ENCODE measurements at places on chromosomes 16 and 17.

DNA sequence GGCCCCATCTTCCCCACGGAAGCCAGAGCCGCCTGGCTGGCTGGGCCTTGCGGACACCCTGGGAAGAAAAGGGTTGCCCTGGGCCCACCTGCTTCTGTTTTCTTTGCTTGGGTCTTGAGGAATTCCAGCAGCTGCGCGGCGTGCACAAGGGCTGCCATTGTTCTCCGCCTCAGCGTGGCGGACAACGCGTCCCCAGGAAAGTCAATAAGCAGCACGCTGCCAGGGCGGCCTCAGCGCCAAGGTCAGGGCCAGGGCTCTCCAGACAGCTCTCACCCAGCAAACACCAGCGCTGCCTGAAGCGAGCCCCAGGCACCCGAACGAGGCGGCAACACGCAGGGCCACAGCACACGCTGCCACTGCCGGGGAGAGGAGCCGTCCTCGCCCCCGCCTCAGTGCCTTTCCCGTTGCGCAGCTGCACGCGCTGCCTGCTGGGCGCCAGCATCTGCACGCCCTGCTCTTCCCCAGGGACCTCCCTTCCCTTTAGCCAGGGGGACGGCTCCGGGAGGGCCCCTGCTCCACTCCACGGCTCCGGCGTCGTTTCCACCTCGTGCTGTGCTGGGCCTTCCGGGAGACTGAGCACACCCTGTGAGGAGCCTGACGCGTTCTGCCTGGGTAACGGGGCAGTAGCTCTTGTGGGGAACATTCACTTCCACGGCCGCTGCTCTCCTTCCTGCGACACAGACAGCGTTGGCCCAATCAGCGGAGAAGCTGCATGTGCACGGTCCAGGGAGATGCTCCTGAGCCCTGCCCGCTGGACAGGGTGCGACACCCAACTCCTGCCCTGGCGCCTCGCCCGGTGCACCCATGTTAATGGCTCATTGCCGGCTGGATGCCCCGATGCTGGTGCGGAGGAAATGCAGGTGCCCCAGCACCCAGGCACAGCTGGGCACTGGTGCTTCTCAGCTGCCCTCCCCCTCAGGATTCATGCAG lies 57.8 kb downstream of the LMF1 start:
- no peak for DNase-seq

GRCh38 chr16:65644821-65645220 lies 523.0 kb upstream of the CDH11 start:
- no peak for DNase-seq

- no peak for DNase-seq
These were observed 145.6 kb downstream of the ENGASE start for GRCh38 chr17:79220201-79220712.

DNA sequence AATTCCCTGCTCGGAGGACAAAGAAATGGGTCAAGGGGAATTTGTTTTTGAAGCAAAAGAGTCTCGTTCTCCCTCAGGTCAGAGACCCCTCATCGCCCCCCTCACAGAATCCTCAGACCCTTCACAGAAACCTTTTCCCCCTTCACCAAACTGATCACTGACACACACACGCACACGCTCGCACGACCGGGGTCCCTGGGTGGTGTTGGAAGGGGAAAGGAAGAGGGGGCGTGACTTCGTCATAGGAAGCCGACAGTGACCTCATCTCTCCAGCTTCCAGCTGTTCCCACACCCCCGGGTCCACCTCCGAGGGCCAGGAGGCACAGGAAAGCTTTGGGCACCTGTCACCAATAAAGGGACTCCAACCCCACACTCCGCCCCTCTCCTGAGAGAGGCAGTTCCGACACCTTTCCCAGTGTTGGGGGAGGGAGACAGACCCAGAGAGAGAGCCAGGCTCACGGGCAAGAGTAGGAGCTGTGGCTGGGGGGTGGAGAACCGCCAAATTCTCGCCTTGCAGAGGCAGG lies 1.2 kb downstream of the ASGR1 start:
- DNase-seq, result no peak

DNA sequence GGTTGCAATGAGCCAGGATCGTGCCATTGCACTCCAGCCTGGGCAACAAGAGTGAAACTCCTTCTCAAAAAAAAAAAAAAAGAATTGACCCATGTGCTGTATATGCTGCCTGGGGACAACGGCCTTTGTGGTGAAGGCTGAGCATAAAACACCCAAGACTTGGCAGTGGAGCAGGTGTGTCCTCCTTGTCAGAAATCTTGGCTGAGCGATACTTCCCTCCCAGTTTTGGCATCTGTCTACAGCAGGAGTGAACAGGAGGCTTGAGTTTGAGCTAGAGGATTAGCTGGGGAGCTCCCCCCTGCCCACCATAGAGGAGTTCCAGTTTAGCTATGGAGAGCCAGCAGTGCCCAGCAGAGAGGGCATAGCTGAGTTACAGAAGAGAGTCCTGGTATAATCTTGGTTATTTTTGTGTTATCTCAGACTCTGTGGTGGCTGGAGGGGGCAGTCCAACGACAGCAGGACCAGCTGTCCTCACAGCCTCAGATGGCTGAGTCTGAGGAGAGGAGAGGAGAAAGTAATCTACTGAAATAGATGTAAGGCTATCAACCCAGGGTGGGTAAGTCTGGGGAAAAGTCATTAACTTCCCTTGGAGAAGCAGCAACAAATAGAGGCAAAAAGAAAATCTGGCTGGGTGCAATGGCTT lies 18.4 kb downstream of the SP2 start:
- no peak for DNase-seq

GRCh38 chr16:27475561-27475960 lies 73.6 kb downstream of the IL21R start:
- DNase-seq, result no peak

DNA sequence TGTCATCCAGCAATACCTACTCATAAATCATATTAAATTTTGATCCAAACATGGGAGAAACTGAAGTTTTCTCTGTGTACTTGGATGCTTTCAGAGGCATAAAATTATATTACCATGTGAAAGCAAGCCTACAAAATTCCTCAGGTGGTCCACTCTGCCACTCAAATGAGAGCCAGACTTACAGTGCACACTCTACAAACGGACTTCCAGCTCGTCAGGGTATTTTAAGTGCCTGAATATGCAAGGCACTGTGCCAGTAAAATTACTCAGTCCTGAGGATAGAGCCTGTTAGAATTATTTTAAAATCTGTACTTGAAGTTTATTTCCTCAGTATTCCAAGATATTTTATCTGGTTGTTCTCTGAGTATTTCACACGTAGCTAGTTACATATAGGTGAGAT lies 54.5 kb downstream of the TENT4B start:
- no peak for DNase-seq

DNA sequence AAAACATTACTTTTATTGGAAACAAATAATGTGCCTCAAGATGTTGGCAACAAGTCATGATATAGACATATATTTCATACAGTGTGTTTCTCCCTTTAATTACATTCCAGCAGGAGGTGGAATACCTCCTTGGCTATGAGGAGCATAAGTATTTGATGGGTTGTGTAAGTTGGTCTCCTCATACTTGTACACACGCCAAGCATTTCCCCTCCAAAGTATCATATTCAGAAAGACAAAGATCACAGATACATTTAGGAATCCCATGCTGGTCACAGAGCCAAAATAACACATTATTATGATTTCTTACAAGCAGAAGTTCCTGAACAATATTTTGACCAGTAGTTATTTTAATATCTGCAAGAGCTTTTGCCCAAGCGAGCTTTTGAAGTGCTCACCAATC lies 57.8 kb downstream of the WSB1 start:
- DNase-seq, result no peak

DNA sequence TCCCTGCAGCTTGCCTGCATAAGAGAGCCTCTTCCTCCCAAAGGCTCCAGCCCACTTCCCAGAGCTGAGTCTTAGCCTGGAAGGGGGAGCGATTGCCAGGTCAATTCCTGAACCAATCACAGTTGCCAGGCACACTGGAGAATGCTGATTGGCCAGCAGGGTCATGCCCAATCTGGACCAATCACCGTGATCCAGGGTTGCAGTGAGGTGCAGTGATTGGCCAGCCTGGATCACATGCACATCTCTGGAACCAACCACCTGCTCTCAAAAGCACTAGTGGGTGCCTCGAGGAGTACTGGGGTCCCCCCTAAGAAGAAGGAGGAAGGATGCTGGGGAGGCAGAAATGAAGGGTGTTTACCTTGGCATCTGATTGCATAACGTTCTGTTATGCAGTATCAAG lies 18.4 kb downstream of the NAGPA start:
- DNase-seq, result no peak

- DNase-seq, result no peak
These were observed 47.1 kb downstream of the CMIP start for GRCh38 chr16:81491541-81492188.

DNA sequence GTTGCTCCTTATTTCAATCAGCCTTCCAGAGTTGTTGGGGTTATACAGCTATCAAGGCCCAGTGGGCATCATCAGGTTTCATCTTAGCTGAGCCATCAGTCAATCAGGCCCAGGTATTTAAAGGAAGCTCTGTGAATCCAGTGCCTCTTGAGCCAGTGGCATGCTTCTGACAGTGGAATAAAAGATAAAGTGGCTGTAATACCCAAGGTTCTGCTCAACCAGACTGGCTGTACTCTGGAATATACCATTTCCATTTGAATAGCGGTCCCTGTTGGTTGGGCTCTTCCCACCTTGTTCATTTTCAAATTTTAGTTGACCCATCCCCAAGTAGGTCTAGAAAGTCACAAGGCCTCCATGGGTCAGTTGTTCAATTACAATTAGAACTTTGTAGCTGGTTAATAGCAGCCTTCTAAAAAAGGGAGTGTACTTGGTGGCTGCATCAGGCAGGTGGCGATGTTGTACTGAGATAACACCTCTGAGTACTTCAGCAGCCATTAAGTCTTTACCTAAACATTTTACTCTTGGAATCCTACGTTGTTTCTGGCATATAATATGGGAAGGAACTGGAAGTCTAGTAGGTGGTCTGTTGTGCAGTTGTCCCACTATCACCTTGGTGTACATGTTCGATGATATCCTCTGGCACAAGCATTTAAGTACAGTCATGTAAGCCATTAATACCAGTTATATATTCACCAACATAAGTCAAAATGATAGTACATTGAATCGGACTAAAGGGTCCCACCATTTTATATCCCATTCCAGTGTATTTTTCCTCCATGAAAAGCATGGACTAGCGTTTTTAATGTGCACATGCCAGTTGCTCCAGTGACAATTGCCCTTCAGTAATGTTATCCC lies 294.1 kb downstream of the BCAS3 start:
- DNase-seq, result no peak

DNA sequence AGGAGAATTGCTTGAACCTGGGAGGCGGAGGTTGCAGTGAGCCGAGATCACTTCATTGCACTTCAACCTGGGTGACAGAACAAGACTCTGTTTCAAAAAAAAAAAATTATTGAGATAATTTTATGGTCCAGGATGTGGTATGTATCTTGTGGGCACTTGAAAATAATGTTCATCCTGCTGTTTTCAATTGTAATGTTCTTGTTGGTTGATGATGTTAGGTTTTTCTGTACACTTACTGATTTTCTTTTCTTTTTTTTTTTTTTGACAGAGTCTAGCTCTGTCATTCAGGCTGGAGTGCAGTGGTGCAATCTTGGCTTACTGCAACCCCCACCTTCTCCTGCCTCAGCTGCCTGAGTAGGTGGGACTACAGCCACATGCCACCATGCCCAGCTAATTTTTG lies 29.7 kb downstream of the TBX21 start:
- DNase-seq, result no peak

- no peak for DNase-seq
These were observed 303 bp upstream of the SCNN1G start for GRCh38 chr16:23182206-23182678.

- no peak for DNase-seq
These were observed 8.3 kb downstream of the ZNF629 start for GRCh38 chr16:30778549-30779244.

DNA sequence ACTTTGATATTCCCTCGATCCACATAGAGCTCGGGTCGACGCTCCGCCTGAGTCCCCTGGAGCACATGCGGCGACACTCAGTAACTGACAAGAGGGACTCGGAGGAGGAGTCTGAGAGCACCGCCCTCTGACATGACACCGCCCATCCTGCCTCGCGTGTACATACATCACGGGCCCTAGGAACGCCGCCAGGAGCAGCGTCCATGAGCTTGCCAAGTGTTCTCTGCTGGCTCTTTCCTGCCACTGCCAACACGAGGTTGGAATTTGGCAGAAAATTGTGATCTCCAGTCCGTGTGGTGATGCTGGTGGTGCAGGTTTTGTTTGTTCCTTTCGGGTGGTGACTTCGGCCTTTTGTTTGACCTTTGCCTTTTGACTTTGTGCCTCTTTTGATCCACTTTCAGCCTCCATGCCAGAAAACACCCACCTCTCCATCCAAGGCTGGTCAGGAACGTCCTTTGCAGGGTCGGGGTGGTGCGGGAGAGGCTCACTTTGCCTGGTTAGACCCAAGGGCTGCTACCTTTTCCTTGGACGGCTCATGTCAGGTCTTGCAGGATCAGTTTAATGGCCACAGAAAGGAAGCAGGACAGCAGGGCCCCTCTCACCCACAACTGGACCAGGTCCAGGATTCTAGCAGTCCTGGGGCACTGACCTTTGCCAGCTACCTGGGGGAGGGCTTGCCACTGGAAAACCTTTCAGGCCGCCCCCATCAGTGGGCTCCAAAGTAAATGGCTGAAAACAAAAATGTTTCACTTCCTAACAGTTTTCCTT lies 27.6 kb downstream of the ELAC2 start:
- DNase-seq, result no peak

- no peak for DNase-seq
These were observed 292.8 kb downstream of the SEC14L1 start for GRCh38 chr17:77433385-77434135.

DNA sequence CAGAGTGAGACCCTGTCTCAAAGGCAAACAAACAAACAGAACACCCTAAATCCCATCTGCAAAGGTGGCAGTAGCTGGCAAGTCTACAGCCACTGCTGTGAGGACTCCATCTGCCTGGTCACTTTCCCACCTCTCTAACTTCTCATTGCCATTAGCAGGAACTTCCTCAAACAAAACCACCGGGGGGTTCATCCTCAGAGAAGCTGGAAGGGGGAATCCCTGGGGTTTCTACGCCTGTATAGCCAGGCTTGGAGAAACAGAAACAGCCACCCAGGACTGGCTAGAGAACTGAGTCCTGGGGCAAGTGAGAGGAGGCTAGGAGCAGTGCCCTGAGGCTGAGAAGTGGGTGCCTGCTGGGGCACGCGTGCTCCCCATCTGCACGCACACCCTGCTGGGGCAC lies 7.3 kb downstream of the RPH3AL start:
- no peak for DNase-seq
